HT1080 (cell line): ENCODE measurements at places on chromosomes 5 and 9.

- no peak for DNase-seq
Measured at GRCh38 chr9:111131211-111131610, 92.9 kb upstream of the LPAR1 start.

DNA sequence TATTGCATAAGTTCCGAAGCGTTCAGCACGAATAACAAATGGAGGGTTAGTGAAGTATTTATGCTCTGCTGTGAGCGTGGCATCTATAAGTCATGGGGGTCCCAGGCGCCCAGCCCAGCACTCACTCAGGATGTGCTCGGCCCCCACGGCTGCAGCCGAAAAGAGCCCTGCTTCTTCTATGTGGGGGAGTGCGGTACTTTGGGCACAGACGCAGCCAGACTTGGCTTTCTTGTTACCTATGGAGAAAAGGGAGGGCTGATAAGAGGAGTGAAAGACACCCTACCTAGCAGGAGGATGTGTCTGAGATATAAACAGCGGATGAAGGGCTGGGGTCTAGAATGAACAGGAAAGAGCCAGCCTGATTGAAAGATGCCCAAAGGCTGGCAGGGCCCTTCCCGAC is 51.4 kb downstream of the MRPL36 start:
- no peak for DNase-seq

DNA sequence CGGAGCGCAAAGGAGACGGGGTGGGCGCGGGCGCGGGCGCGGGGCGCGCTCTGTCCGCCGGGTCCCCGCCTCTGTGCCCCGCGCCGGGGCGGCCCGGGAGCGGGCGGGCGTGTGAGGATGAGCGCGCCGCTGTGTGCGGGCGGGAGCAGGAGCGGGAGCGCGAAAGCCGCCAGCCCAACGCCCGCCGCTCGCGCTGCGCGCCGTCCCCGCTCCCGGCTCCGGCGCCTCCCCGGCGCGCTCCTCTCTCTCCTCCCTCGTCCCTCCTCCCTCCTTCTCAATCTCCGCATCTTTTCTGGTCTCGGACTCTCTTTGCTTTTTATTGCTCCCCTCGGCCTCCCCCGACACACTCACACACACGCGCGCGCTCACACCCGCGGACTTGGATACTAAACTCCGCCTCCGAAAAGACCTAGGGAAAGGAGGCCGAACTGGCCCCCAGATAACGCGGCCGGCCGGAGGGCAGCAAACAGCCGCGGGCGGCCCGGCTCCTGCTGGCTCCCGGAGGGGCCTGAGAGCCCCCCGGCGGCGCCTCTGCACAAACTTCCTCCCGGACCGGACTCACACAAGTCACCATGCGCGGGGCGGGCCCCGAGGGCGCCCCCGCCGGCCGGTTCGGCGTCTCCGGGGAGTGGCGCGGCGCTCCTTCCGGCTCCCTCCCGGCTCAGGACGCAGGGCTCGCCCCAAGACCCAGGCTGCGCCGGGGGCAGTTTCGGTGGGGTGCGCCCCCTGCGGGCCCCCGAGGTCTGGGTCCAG is at the start of gene FIBCD1:
TSS of gene FIBCD1 (minus strand) at position 596 of the 753 bp plus-strand sequence. CDS start 640 bp downstream, outside the sequence.
- peak; percentile 56 for DNase-seq

DNA sequence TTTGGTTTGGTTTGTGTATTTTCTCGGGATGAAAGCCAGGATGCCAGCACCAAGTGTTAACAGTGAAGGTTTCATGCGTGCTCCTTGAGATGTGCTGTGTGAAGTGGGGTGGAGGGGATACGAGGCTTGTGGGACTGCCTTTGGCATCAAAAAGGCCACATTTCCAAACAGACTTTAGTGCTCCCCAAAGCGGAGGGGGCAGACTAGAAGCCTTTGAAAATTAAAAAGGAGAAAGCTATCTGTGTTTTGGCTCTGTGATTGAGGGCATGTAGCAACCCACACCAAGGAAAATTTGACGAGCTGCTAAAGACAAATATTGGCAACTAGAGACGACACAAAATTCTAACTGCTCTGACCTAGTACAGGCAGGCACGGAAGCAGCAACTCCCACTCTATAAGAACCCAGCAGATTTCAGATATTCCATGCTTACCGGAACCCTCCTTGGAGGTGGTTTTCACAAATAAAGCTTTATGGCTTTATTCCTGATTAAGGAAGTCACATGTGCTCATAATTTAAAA is 154.5 kb downstream of the ARSB start:
- no peak for DNase-seq

GRCh38 chr9:5843794-5844471 is 11.0 kb upstream of the ERMP1 start:
- DNase-seq, result peak; percentile 38

GRCh38 chr9:3852545-3852944 is 326.7 kb upstream of the RFX3 start:
- DNase-seq, result no peak

DNA sequence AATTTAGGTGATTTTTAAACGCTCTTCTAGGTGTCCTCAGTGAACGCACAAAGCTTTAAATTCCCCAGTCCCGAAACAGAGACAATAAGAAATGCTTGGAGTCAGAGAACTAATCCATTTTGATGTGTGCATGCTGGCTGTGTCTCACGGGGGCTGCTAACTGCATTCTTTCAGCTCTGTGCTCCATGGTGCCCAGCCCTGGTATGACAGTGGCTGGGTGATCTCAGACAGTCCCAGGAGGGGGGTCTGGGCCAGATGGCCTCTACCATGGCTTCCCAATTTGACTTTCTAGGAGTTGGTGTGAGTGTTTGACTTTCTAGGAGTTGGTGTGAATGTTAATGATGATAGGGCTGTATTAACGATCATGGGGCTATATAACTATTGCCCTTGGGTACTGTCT is 12.1 kb downstream of the OLFM1 start:
- no peak for DNase-seq
